ENCODE measurements at places on chromosomes 2 and 18.
A peak's percentile ranks its signal among the peaks of the same experiment; 100 is the strongest.

GRCh38 chr2:108640731-108641130, 78.6 kb upstream of the RANBP2 start:
- DNase-seq, result no peak

GRCh38 chr2:68253219-68254068, 1.1 kb upstream of the PPP3R1 start:
- DNase-seq, result peak; percentile 80

- DNase-seq, result peak; percentile 54
Observed at GRCh38 chr2:172106108-172106961, 3.6 kb upstream of the DLX2 start.

- no peak for DNase-seq
Observed at GRCh38 chr18:25167612-25168410, 184.2 kb downstream of the ZNF521 start.

DNA sequence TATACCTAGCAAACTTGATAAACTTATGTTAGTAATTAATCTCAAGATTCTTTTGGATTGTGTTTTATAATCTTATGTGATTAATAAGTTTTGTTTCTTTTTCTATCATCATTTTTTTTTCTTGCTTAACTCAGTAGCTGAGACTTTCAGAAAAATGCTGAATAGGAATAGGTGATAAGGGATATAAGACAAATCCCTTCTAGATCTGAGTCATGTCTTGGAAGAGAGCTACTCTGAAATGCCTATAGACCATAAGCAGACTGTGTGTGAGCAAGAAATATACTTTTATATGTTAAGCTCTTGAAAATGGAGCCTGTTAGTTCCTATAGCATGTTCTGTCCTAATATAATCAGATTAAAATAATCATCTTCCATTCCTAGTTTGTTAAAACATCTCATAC, 29.6 kb downstream of the CYBRD1 start:
- no peak for DNase-seq

DNA sequence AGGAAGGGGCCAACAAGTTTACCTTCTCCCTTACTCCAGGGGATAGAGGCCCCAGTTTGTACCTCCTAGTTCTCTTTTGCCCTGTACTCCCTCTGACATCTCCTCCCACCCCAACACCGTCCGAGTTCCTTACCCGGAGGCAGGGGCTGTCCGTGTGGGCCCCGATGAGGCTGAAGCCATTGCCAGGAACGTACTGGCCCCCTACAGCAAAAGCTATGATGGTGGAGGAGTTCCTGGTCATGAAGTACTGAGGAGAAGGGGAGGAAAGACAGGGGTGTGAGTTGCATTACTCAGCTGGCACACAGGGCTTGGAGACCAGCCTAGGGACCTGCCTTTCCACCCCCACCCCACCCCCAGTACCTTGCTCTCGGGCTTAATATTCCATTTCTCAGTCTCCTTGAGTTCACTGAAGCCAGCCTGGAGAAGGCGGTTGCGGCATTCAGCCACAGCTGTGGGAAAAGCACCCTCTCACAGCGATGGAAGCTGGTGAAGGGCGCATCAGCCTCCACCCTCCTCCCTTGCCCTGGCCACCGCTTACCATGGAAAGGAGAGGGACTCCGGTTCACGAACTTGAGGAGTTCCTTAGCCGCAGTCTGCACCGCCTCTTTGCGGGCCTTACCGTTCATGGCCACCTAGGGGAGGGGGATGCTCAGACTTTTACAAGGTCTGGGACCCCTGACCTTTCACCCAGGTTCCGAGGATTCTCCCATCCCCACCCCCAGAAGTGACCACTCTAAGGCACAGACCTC, 1.0 kb downstream of the DNPEP start:
- DNase-seq, result peak; percentile 47

GRCh38 chr2:213678437-213679218, 394.4 kb downstream of the SPAG16 start:
- DNase-seq, result no peak

GRCh38 chr2:231342061-231342711, 53.3 kb upstream of the B3GNT7 start:
- DNase-seq, result no peak

- no peak for DNase-seq
Observed at GRCh38 chr2:150762571-150762970, 275.1 kb upstream of the RND3 start.

GRCh38 chr2:65377556-65378192, 54.7 kb downstream of the SPRED2 start:
- DNase-seq, result peak; percentile 31

DNA sequence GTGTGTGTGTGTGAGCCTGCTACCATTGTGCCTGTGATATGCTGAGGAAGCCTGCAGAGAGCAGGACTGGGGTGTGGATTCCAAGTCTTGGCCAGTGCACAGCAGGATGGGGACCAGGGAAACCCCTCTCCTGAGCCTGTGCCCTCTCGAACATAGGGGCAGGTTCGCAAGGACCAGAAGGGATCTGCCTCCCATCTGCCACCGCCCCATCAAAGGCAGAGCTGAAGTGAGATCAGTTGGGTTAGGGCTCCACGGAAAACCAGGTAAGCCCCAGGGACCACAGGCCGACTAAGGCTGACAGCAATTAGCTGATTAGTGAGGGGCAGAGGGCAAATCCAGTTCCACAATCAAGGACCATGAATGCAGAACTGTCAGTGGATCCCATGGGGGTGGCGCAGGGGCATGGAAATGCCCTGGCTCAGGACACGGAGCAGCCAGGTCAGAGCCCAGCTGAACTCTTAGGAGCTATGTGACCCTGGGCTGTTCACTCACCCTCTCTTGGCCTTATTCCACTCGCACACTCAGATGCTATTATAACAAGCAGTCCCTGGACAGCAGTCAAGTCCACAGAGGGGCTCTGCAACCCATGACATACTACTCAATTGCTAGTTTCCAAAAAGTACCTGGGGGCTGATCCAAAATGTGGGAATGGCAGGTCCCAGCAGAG, 84.2 kb upstream of the ID2 start:
- DNase-seq, result peak; percentile 51

DNA sequence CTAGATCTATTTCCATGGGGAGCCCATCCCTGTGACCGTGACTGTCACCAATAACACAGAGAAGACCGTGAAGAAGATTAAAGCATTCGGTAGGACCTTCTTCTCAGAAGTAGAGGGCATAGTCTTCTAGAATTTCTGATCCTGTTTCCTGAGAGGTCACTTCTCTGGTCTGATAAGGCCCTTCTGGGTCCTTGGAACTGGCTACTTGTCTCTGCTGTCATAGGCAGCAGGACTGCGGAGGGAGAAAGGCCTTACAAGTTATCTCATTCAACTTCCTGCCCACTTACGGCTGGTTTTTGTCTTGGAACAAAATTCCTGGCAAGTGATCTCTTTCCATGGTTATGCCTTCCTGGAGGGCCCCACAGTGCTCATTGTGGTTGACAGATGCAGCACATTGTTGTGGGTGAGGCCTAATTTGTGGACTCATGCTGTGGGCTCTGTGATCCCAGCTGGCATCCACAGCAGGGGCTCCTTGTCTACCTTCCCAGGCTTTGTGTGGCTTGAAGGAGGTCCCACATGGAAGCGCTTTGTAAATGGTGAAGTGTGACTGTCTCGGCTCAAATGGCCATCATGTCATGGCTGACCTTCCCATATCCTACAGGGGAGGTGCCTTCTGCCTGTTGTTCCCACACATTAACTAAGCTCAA, 22.0 kb downstream of the SAG start:
- DNase-seq, result no peak

DNA sequence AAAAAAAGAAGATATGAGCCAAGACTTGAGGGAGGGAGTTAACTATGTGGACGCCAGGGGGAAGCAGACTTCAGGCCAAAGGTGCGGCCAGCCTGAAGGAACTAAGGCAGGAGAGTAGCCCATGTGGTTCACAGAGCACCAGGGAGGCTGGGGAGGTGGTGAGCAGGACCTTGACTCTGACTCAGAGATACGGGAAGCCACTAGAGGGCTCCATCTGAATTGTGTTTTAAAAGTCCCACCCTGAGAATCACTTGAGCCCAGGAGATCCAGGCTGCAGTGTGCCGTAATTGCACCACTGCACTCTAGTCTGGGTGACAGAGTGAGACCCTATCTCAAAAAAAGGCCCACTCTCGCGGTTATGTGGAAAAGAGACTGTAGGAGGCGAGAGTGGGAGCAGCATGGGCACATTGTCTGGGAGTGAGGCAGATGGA, 12.3 kb downstream of the CEP192 start:
- peak; percentile 86 for DNase-seq

DNA sequence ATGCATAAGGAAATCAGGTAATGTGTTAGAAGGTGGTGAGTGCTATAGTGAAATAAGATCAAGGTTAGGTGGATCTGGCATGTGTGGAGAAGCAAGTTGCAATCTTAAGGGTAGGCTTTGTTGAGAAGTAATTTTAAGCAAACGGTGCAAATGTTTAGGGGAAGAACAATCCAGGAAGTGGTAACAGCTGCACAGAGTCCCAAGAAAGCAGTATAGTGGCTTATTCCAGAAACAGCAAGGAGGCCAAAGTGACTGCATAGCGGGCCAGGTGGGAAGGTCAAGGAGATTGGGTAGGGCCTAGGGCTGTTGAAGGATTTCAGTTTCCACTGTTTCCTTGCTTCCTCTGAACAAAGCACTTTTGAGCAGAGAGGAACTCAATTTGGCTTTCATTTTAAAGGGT, 30.0 kb upstream of the RAB1A start:
- no peak for DNase-seq

DNA sequence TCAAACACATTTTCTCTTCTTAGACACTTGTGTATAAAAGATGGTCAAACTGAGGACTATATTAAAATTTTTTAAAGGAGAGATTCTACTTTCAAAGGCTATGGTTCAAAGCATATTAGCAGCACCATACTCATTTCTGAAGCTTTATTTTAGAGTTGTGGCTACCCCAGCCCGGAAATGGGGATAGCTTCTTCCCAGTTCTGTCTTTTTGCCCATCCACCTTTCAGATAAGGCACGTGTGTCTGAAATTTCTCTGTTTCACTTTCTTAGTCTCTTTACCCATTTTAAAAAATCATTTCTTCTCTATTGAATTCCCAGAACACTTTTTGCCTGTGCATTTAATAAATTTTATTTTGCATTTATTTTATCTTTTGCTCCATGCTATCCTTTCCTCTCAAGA, 431.5 kb downstream of the RNF144A start:
- no peak for DNase-seq

GRCh38 chr2:72220170-72220569, 72.5 kb upstream of the CYP26B1 start:
- DNase-seq, result peak; percentile 17

DNA sequence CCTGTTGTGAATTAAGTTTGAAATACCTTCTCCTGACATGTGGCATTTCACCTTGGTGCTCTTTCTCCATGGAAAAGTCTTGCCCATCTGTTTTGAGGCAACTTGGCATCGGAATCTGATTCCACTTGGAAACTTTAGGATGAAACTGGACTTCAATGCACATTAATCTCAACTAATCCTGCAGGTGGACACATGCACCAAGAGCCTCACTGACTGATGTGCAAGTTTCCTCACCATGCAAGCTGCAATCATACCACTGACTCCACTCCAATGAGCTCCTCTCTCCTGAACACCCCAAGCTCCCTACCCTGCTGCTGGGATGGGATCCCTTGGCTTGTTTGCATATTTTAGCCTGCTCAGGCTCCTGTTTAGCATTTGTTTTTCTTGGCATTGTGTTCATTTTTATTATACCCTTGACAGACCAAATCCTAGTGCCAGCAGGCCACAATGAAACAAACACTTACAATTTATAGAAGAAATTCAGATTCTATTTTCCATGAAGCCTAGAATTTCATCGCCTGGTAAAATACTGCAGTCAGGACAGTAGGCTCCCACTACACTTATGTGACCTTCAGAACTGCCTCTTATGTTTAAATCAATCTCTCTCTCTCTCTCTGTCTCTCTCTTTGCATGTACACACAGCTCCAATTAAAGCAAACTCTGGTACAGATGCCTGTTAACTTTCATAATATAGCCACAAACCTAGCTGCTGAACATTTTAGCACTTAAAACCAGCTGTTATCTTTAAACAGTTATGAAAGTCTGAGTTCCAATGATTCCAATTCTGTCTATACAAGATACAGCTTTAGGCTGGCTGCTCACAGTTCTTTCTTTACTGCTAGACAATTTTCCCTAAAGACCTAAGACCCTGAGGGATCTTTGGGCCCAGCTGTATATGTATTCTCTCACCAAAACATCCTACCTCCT, 141.5 kb downstream of the OSR1 start:
- DNase-seq, result no peak

GRCh38 chr2:39665811-39666490, at the start of gene TMEM178A:
TMEM178A (plus strand) TSS chr2:39665917; CDS start chr2:39665975, 58 bp downstream.
- no peak for DNase-seq

- no peak for DNase-seq
Observed at GRCh38 chr18:76428396-76429261, 66.4 kb downstream of the ZNF516 start.

GRCh38 chr18:7004009-7004408, 113.6 kb downstream of the LAMA1 start:
- DNase-seq, result no peak

GRCh38 chr2:75608684-75609333, 37.8 kb upstream of the MRPL19 start:
- peak; percentile 67 for DNase-seq

GRCh38 chr2:11602563-11603204, 67.3 kb downstream of the NTSR2 start:
- DNase-seq, result no peak

- no peak for DNase-seq
Observed at GRCh38 chr2:26722911-26723310, 30.4 kb downstream of the KCNK3 start.

All from erythroblast (primary cell).